ENCODE measurements at places on chromosomes 7 and 10.

DNA sequence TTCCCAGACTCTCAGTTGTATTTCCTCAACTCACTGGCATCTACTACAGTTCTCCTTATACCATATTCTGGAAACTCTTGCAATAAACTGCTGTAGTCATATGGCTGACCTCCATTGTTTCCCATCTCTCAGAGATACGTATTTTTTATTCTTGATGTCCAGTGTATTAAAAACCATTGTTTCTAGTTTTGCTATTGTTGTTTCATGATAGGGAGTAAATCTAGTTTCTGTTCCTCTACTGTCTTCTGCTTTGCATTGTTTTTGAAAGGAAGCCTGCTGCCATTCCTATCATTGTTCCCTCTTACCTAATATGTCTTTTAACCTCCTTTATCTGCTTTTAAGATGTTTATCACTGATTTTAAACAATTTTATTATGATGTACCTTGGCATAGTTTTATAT is 255.0 kb downstream of the ADK start:
- H3K4me1 ChIP-seq = no peaks in the 10 kb centered on the region
- H3K4me3 ChIP-seq = no peak overlapping the region
- H3K27ac ChIP-seq = no peak overlapping the region

DNA sequence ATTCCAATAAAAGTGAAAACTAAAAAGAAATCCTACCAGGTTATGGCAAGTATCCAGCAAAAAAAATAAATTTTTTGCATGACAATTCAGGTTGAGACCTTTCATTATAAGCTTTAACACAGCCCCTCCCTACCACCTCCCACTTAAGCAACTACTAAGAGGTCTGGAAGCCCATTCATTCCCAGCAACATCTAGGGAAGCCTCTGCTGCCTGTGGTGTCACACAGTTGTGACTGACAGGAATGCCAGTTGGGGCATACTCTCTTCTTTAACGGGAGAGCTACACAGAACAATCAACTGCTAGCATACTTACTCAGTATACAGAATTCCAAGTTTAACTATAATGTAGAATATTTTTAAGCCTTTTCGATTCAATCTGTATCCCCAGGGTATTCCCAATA is 27.8 kb downstream of the ABI1 start:
- H3K27me3 ChIP-seq = no peaks in the 10 kb centered on the region
- no peaks in the 10 kb centered on the region for H3K36me3 ChIP-seq
- no peak overlapping the region for H3K4me3 ChIP-seq
- no peak overlapping the region for H3K27ac ChIP-seq
- no peaks in the 10 kb centered on the region for H3K4me1 ChIP-seq
- no peak for DNase-seq

DNA sequence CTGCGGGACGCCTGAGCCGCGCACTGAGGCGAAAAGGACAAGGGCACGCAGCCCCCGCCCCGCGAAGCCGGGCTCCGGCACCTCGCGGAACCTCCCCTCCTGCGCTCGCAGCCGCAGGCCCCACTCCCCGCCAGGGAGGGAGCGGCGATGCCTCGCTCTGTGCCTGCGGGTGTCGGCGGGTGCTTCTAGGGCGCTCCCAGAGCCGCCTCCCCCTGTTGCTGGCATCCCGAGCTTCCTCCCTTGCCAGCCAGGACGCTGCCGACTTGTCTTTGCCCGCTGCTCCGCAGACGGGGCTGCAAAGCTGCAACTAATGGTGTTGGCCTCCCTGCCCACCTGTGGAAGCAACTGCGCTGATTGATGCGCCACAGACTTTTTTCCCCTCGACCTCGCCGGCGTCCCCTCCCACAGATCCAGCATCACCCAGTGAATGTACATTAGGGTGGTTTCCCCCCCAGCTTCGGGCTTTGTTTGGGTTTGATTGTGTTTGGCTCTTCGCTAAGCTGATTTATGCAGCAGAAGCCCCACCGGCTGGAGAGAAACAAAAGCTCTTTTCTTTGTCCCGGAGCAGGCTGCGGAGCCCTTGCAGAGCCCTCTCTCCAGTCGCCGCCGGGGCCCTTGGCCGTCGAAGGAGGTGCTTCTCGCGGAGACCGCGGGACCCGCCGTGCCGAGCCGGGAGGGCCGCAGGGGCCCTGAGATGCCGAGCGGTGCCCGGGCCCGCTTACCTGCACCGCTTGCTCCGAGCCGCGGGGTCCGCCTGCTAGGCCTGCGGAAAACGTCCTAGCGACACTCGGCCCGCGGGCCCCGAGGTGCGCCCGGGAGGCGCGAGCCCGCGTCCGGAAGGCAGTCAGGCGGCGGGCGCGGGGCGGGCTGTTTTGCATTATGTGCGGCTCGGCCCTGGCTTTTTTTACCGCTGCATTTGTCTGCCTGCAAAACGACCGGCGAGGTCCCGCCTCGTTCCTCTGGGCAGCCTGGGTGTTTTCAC is 519 bp downstream of the ITGB8 start:
- H3K4me1 ChIP-seq = peaks cover 29% of the 10 kb centered on the region
- peak overlapping the region; percentile 95 for H3K27ac ChIP-seq
- H3K36me3 ChIP-seq = no peaks in the 10 kb centered on the region
- H3K4me3 ChIP-seq = peak overlapping the region; percentile 42
- no peaks in the 10 kb centered on the region for H3K27me3 ChIP-seq

DNA sequence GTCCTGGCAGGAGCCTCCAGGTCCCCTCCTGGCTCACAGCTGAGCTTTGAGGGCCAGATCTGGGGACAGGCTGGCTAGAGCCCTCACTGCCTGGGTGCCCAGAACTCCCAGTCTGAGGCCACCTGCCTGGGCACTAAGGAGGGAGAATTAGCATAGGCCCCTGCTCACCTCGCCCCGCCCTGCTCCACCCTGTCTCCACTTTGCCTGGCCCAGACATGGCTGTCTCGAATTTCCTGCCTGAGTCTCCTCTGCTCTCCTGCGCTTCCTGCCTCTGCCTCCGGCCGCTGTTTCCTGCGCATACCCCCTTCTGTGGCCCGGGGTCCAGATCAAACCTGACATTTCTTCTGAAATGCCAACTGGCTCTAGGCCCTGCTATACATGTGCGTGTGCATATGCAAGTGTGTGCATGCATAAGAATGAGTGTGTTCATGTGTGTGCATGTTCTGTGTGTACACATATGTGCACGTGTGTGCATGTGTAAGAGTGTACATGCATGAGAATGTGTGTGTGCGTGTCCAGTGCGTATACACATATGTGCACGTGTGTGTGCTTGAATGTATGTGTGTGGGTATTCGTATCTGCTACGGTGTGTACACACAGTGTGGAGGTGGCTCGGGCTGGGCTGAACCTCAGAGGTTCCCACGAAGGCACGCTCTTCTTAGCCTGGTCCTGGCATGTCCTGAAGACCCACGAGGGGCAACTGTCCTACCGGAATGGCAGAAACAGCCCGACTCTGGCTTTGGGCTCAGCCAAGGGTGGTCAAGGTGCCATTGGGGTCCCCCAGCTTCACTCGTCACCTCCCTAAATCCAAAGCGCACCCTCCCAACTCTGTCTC is 64.9 kb downstream of the MYL10 start:
- no peaks in the 10 kb centered on the region for H3K36me3 ChIP-seq
- H3K4me3 ChIP-seq = no peak overlapping the region
- no peak overlapping the region for H3K27ac ChIP-seq
- no peak for DNase-seq
